GM18507 (cell line): ENCODE measurements at places on chromosomes 7 and 10.

DNA sequence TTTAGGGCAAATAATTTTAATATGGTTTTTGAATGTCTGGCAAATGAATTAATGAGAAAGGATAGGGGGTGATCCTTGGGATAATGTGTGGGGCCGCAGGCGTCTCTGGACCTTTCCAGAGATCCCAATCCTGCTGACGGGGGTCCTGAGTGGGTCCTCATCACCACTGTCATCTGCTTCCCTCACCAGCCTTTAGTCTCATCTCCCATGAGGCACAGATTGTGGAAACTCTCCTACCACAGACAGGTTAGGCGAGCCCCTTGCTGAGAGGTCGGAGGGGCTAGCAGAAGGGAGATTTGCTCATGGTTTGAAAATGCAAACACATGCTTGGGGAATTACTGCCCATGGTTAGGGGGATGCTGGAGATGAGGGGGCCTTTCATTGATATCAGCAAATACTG, 484.6 kb downstream of the RPS24 start:
- DNase-seq: no peak

- no peak for DNase-seq
These were observed 27.8 kb upstream of the FOXL3 start for GRCh38 chr7:262251-262572.

GRCh38 chr10:103553743-103554487, 60.4 kb downstream of the NEURL1 start:
- no peak for DNase-seq

DNA sequence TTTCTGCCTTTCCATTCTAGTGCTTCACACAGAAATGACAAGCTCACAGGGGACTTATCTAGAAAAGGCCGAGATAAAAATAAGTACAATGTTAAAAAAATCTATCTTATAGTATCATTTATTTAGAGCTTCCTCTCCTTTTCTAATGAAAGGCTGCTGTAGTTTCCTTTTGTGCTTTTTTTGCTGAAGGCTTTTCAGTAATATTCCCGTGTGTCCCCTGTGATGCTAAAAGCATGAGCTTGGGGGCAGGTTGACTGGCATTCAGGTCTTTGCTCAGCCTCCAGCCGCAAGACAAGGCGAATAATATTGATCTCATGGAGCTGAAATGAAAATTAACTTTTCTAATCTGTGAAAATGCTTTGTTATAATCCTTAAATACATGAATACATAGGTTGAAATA, 143.0 kb downstream of the ST7 start:
- no peak for DNase-seq

DNA sequence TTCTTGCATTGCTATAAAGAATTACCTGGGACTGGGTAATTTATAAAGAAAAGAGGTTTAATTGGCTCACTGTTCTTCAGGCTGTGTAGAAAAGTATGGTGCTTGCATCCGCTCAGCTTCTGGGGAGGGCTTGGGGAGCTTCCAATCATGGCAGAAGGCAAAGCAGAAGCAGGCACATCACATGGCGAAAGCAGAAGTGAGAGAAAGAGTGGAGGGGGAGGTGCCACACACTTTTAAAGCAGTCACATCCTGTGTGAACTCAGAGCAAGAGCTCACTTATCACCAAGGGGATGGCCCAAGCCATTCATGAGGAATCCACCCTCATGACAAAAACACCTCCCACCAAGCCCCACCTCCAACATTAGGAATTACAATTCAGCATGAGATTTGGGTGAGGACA, 303.5 kb downstream of the OTUD1 start:
- no peak for DNase-seq

DNA sequence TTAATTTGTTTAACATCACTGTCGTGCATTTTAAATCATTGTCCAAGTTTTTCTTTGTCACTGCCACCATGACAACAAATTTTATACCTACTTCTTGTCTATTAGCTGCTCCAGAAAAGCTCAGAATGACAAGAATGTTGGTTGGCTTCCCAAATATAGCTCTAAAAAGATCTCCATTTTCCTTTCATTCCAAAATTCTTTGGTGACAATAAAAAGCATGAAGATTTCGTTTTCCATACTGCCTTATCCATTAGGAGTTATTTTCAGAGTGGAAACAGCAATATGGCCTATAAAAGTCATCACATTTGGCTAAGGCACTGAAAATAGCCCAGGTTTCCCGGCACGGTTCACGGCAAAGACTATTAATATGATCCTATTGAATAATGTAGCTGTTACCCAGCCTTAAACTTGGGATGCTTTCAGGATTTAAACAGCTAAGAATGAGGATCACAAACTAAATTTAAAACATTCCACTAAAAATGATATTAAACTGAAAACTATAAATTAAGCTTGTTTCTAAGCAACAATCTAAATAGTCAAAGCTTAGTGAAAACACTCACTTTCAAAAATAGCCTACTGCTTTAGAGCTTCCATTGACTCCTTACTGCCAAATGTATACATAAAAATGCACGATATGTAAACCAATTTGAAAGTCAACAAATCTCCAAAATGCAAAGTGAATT, 2.7 kb downstream of the CTTNBP2 start:
- no peak for DNase-seq

DNA sequence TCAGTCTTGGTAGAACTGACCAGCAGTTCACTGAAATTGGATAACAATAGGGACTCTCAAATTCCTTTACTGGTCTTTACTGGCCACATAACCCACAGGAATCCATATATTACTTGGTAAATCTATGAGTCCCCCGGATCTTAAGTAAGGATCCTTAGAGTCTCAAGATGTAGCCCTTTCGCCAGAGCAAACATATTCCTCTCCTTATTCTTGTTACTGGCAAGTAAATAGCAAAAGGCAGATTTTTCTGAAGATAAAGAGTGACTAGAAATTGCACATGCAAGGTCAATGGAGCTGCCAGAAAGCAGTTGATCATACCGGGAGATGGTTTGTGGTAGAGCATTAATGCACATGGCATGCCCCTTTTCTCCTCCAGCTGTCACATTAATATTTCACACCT, 283.0 kb downstream of the HDAC9 start:
- DNase-seq: no peak

DNA sequence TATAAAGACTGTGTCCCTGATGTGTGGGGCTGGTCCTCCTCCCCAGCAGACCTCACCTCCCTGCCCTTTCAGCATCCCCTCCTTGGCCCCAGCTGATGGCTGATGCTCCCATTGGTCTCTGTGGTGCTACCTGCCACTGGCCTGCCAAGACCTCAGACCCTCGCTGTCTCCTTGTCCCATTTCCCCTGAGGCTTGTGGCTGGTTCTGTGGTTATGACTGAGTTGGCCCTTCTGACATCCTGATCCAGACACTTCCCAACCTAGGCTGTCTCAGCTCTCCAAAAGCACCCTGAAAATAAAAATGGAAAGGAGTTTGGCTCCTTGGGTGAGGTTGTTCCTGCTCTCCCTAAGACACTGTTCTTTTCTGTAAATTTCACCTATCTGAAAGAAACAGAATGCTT, 214.2 kb downstream of the RPS24 start:
- no peak for DNase-seq

- DNase-seq: no peak
These were observed 58.7 kb downstream of the PIK3AP1 start for GRCh38 chr10:96661632-96662031.

- no peak for DNase-seq
These were observed 79.2 kb downstream of the C7orf25 start for GRCh38 chr7:42832667-42833066.

- no peak for DNase-seq
These were observed 2.0 kb upstream of the HEPACAM2 start for GRCh38 chr7:93228302-93228701.

DNA sequence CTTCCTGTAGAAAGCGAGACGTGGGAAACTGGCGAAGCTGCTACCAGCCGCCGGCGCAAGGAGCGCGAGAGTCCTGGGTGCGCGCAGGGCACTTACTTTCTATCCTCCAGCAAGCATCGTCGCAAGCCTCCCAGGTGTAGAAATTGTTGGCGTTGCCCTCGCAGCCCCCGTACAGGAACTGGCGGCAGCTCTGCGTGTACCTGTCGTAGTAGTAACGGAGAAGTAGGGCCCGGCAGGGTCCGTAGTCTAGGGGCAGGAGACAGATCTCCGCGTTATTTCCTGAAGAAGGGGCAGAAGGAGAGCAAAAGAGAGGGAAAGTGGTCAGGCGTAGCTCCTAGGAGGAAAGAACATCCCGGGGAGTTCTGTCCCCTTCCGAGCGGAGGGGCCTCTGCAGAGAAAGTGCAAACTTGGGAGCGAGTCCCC, 501 bp downstream of the TFPI2 start:
- DNase-seq: no peak

DNA sequence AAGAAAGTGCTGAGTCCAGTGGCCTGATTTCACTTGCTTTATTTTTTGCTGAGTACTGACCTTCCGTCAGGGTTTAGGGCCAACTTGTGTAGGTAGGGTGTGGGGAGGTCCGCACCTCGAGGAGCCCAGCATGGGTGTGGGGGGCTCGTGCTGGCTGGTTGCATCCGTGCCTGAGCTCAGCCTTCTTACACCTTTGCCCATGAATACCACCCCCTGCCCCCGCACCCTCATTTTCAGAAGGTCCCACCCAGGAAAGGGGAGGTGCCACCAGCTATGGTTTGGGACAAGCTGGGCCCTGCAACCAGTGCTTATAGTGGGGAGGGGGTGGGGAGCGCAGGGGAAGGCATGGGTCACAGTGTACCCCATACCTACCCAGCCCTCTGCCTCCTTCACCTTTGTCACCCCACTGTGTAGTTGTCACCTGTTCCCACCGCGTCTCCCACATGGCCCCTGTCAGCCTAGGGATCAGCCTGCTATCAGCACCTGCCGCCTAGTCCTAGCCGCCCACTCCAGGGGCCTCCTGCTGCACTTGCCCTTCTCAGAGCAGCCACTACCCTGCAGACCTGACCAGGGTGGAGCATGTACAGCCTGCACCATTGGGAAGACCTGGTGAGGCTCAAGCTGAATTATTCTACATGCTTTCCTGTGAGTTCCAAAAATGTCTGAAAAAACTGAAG, 146.2 kb upstream of the RET start:
- DNase-seq: no peak

- DNase-seq: peak; percentile 17
These were observed 137.3 kb downstream of the ANLN start for GRCh38 chr7:36526863-36527548.

GRCh38 chr7:748446-748845, 21.4 kb upstream of the PRKAR1B start:
- DNase-seq: no peak

DNA sequence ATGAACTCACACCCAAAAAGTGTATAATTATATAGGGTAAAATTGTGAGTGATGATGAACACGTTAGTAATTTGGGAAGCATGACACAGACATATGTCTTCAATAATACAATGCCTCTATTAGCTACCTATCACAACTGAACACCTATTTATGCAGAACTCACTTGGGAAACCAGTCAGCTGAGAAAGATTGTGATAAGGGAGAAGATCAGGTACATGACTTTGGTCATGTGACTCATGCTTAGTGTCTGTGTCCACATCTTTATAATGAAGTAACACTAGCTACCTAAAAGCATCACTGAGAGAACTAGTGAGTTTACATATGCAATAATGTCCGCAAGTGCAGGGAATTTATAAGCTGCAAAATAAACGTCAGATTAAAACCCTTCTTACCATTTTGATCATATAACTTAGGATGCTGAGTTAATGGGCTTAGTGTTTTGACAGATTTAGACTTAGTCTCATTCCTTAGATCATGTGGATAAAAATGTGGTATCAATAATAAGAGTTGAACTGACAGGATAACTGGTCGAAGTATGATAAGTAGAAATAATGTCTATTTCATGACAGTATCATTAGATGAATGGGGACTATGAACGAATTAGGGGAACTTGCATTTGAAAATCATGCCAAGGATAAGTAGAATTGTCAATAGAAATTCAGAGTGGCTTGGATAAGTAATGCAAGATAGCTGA, 11.6 kb downstream of the VWDE start:
- no peak for DNase-seq

GRCh38 chr7:115435178-115435577, 513.3 kb downstream of the MDFIC start:
- no peak for DNase-seq

- no peak for DNase-seq
These were observed at the start of gene SHH for GRCh38 chr7:155811895-155812761. Gene SHH, minus strand, starts transcription at chr7:155812463. Its CDS starts 341 bp downstream, at chr7:155812122.

DNA sequence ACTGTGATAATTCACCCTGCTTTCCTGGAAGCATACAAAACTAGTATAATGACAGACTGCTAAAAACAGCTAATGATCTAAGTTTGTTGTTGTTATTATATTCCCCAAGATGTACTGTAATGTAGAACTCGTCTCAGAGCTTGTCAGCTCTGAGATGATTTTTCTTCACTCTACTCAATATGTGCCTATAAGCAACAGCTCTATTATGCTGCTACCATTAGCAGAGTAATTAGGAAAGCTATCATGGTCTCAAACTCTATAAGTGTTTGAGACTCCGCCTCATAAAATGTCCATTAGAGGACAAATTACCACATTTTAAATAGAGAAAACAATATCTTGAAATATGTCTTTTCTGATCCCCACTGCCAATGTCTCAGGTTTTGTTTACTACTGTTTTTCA, 476.5 kb upstream of the PCDH15 start:
- DNase-seq: no peak

DNA sequence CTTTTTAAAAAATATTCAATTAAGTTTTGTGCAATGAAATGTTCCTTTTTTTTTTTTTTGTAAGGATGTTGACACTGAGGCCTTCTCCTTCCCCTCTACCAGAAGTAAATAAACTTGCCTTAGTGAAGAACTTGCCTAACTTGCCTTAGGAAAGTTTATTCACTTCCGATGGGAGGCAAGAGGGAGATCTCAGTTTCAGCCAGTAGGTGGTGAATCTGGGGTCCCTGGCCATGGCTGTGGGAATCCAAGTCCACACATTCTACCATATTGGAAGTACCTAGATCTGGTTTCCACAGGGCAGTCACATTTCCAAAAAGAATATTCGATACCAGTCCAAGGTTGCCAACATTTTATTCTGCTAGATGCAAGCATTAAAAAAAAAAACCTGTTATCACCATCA, 270.9 kb downstream of the CCSER2 start:
- no peak for DNase-seq

DNA sequence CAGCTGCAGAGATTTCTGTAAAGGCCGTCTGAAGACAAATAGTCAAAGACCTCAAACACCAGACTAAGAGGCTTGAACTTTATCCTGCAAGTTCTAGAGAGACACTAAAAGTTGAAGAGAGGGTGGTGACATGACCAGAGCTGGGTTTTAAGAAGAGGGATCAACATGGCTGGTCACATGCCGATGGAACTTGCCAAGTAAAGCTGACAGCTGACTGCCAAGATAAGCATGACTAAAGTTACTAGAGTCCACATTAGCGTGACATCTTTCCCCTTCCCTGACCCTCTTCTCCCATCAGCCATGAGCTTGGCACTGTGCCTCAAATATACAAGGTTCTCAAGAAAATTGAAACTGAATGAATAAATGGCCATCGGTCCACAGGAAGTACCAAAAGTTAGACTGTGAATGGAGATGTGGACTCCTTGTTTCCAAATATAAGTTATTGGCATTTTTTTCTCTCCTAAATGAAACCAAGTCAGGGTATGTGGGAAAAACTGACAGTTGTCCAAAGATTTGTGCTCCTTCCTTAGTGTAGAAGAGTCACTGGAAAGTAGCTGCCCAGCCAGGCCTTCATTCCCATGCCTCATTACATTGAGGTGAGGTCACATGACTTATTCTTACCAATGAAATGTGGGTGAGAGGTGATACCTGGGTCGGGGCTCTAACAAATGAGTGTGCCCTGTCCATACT, 24.5 kb downstream of the XPNPEP1 start:
- no peak for DNase-seq

- no peak for DNase-seq
These were observed 76.8 kb upstream of the LRRN3 start for GRCh38 chr7:111014079-111014478.
